ENCODE measurements at places on chromosomes 6 and 20.
A peak's percentile ranks its signal among the peaks of the same experiment; 100 is the strongest.

DNA sequence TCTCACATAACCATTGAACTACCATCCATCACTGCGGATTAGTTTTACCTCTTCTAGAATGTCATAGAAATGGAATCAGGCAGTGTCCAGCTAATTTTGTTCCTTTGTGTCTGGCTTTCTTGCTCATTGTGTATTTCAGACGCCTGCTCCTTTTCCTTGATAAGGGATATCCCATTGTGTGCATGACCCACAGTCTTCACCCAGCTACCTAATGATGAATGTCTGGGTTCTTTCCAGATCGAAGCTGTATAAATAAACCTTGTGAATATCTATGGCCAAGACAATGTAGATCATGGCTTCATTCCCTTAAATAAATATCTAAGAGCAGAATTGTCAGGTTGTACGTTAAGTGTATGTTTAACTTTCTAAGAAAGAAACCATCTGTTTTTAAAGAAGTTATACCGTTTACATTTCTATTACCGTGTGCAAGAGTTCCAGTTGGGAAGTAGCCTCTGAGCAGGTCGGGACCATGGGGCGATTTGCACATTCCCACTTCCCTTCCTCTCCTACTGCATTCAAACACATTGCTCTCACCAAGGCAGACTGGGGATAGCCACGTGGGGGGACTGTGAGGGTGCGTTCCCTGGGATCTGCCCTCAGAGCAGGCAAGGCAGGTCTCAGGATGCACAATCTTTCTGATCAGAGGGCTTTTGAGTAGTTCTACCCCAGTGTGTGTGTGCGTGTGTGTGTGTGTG lies 13.1 kb downstream of the CD93 start:
- DNase-seq: no peak

DNA sequence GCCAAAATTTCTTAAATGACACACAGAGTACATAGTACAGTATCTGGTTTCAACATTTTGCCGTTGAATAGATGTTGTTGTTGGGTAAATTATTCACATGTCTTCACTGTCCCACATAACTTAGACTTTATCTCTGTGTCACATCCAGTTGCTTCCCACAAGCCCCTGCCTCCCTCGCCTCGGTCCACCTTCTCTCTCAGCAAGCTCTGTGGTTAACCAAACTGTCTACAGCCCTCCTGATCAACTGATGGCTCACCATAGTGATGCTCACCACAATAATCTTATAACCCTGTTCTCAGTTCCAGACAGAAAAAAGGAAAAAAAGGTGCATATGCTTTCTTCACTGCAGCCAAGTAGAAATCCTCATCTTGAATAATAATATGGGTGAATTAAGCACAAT lies 23.0 kb downstream of the IL17F start:
- DNase-seq: peak; percentile 36

DNA sequence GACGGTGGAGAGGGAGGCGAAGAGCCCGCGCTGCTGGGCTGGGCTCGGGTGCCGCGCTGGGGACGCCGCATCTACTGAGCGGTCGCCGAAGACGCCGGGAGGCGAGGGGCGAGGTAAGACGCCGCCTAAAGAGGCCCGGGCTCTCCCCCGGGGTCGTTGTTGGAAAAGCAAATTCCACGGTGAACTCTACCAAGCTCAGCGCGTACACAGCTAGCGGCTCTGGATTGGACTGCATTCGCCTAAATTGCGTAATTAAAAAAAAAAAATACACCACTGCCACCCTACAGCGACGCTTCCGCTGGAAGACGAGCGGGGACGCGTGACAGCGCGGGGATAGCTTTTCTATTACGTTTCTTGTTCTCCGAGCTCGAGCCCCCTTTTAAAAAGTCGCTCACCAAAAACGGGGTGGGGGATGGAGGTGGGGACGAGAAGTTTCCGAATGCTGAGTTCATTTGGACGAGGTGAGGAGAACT lies 92.0 kb upstream of the PRDM1 start:
- peak; percentile 42 for DNase-seq

GRCh38 chr20:37266940-37267666 lies 5.5 kb upstream of the GHRH start:
- no peak for DNase-seq

- no peak for DNase-seq
These were observed 112.3 kb upstream of the ESR1 start for GRCh38 chr6:151695156-151695555.

GRCh38 chr6:139080255-139080920 lies 51.8 kb downstream of the ABRACL start:
- DNase-seq: no peak

DNA sequence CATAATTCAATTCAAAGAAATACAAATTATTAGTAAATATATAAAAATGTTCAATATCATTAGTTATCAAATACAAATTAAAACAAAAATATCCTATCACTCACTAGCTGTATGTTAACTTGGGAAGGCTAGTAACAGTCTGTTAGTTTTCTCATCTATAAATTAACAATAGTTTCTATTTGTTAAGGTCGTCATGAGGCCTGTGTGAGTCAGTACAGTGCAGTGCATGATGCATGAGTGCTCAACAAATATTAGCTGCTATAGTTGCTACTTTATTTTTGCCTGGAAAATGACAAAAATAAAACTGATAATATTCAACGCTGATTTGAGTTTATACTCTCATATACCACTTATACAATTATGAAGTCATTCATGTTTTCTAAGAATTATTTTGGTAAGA lies 401.6 kb upstream of the RUNX2 start:
- no peak for DNase-seq
